Stimulated activated effector memory CD8-positive, alpha-beta T cell treated with anti-CD3 and anti-CD28 coated beads, Interleukin-12 subunit alpha, Interleukin-12 subunit beta, amount 100 ng/mL, for 72 hours (primary cell): ENCODE measurements at places on chromosomes 5 and 9.

GRCh38 chr9:114690308-114690707 lies 8.3 kb upstream of the TEX48 start:
- DNase-seq = no peak

DNA sequence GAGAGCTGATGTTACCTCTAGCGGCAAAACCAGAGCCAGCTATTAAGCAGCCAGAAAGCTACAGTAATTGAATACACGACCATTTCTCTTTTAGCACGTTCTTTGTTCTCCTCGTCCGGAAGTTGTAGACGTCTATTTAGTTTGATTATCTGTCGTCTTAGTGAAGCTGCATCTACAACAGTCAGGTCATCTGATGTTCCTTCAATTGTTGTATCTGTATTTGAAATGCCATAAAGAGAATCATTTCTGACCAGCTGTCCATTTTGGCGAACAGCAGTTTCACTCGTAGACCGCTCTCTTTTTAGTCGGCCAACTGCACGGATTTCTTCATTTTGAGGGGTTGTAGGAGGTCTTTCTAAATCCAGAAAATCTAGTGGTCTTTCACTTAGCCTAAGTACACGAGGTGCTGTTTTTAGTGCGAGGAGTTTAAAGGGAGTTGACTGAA lies 12.6 kb downstream of the PDE6A start:
- DNase-seq = no peak

DNA sequence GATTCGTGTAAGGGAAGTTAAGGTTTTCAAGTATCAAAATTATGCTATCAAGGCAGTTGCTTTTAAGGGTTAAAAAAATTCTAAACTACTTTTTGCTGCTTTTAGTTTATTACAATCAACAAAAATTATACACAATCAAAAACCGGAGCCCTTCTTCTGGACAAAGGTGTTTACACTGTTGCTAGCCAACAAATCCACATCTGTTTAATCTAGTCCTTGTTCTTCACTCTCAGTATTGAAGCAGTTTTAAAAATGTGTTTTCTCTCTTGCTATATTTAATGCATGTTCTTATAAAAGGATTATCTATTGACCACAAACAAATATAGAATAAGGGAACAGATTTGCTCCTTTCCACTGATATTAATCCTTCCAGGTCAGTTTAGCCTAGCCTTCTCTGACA lies 2.5 kb downstream of the FEM1C start:
- DNase-seq = no peak

DNA sequence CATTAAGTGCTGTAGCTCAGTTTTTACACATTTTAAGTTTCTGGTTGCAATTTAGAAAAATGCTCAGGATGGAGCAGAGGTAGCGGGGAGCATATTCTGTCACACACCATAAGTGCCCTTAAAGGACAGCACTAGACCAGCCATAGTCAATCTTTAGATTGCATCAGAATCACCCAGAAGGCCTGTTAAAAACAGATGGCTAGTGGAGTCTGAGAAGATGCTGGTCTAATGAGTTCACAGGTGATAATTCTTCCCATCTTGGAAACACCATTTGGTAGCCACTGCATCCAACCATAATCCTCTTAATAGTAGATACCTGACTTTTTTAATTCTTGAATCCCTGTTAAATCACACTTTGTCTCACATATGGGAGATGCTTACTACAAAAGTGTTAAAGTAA lies 113.2 kb downstream of the CDH18 start:
- no peak for DNase-seq

DNA sequence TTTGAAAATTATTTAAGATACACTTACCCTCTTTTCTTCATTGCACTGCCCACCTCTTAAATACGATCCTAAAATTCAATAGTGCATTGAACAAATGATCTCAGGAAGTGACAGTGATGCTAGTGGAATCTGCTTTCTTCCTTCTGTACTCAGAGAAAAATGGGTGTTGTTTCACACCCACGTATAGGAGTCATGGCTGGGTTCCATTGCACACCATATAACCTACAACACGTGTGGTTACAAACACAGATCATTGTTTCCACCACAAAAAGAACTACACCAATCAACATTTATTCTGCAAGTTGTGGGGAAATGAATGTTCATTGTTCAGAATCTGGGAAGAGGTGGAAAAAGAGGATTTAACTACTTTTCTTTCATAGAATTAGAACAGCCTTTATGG lies 275.9 kb downstream of the MAN2A1 start:
- no peak for DNase-seq
